ENCODE measurements at places on chromosomes 13 and 19.
A peak's percentile ranks its signal among the peaks of the same experiment; 100 is the strongest.

DNA sequence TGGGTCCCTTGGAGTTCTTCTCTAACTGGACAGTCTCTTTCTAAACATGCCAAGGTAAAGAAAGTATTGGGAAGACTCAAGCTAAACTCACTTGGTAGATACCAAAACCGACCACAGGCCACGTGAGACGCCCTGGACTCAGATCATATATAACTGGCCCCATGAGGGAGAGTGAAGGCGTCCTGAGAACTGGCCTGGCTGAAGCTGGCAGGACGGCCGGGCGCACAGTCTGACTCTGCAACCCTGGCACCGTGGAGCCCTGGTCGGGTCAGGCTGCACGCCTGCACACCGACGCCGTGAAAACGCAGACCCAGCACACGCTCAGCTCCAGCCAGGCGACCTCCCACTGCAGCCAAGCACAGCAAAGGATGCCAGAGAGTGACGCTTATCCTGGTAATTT is 122.5 kb upstream of the SPACA7 start:
- DNase-seq: no peak

- no peak for DNase-seq
Observed at GRCh38 chr13:26590951-26591350, 33.5 kb downstream of the WASF3 start.

DNA sequence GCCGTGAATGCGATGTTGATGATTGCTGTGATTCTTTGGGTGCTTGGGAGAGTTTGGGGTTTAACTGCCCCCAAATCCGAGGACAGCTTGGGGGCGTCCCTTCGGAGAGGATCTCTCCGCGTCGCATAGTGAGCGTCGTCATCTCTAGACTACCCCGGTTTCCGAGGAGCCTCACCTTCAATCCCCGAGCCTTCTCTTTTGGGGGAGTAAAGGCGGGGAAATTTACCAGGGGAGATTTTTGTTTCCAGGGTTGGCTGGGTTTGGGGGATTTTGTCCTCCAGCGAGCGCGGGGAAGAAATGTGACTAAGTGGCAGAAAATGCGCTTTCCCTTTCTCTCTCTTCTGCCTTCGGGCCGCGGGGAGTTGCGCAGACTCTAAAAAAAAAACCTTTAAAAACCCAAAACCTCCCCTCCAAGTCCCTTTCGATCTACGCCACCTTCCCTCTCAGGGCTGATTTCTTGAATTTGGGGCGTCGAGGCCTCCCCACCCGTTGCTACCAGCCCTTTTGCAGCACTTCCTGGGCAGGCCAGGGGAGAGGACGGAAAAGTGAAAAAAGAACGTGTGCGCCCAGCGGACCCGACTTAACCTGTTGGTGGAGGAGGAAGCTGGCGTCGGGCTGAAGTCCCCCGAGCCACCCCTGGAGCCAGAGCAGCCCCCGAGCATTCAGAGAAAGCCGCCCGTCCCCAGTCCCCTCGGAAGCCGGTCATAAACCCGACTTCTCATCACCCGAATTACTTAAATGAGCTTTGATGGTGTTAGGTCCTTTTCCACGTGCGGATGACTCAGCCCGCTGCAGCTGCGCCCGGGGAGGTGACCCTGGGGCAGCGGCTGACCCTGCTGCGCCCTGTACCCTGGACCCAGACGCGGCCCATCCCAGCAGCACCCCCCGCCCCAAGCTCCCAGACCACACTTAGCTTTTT is 17.7 kb downstream of the NFIX start:
- DNase-seq: peak; percentile 30

- no peak for DNase-seq
Observed at GRCh38 chr13:75263741-75264407, 218.1 kb downstream of the TBC1D4 start.

DNA sequence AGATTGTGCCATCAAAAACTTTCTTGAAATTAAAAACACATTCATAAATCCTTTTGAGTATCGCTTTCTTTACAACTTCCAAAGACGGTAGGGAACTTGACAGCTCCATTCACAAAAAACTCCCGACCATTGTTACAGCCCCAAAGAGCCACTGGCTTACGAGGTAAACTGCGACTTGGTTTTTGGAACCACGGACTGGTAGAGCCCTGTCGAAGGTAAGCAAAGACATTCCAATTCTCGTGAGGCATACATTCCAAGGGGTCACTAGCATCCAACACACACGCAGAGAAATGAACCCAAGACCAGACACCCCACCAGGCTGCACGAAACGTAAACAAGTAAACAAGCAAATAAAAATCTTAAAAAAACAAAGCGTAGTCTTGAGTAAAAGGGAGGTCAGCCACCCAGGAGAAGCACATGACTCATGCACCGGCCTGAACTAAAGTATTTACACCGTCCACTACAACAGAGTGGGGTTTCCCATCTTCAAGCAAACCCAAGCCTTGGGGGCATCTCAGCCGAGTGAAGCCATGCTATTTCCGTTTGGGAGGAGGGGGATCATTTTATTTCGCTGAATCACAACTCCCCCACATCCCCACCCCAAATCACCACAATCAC is 1.4 kb downstream of the BRD4 start:
- DNase-seq: no peak

DNA sequence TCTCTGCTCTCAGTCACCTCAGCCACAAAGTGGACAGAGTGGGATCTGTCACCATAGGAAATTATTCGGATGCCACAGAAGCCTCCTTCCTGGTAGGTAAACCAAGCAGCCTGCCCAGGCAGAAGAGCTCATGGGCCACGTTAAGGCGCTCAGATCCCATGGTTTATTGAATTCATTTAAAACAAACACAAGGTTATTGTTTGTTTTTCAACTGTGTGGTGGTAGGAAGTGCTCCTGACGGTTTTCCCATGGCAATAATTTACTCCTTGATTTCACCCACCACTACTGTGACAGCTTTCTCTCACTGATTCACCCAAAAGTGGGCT is 14.4 kb downstream of the BCAM start:
- no peak for DNase-seq

DNA sequence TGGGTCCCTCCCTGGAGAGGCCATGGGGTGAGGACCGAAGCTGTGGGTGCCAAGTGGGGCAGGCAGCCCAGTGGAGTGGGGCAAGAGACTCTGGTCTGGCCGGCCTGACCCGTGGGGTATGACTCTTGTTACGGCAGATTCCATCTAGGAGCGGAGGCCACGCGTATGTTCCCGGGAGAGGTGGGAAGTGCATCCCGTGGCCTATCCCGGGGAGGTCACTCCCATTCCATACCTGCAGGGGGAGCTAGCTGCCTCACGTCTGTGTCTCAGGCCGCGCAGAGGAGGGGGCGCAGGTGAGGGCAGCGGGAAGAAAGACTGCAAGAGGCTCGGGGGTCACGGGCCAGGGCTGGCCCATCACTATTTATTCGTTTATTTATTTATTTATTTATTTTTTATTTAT is 4.9 kb downstream of the CSNK1G2 start:
- peak; percentile 30 for DNase-seq

DNA sequence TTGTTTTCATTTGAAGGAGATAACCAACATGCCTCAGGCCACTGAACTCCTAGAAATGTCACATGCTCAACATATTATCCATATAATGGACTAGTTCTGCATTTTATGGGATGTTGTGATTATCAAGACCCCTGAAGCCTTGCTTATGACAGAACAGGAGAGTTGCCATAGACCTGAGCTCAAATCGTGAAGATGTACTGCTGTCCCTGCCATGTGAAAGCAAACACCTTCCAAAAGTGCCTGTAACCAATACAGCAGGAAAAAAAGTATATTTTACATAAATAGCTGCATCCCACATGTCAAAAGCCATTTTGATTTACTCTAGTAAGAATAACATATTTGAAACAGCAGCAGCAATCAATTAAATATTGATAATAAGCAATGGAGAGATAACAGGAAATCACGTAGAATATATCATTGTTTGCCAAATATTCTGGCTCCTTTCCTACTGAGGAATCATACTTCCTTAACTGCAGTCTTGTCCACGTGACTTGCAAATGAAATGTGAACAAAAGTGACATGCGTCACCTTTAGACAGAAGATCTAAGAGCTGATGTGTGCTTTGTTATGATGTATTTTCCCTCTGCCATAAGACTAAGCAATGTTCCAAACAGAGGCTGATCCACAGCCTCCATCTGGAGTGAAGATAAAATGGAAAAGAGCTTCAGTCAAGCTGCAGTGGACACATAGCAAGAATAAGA is 33.5 kb downstream of the SLC25A30 start:
- no peak for DNase-seq

DNA sequence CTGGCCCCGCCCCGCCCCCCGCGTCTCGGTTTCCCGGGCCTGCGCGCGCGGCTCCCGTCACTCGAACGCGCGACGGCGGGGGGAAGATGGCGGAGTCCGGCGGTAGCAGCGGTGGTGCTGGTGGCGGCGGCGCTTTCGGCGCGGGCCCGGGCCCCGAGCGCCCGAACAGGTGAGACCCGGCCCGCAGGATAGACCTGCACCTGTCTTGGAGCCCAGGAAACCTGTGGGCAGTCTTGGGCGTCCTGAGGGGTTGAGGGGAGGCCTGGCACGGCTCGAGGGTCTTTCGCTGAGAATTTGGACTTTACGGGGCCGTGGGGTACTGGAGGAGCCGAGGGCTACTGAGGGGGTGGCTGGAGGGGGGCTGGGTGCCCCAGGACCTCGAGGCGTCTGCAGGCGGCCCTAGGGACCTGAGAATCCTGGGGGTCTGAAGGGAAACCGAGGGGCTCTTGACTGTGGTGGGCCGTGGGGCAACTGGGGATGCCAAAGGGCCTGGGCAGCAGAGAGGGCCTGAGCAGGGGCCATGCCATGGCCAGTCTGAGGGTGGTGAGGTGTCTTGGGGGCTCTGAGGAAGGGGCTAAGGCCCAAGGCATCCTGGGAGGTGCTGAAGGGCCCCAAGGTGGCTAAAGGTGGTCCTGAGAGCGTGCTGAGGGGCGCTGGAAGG is at the start of gene KLHL26:
KLHL26 (plus strand) TSS at position 60 of the 661 bp plus-strand sequence; CDS start at position 87, 27 bp downstream.
- DNase-seq: no peak

- DNase-seq: no peak
Observed at GRCh38 chr19:3187662-3188511, 2.2 kb downstream of the NCLN start.

DNA sequence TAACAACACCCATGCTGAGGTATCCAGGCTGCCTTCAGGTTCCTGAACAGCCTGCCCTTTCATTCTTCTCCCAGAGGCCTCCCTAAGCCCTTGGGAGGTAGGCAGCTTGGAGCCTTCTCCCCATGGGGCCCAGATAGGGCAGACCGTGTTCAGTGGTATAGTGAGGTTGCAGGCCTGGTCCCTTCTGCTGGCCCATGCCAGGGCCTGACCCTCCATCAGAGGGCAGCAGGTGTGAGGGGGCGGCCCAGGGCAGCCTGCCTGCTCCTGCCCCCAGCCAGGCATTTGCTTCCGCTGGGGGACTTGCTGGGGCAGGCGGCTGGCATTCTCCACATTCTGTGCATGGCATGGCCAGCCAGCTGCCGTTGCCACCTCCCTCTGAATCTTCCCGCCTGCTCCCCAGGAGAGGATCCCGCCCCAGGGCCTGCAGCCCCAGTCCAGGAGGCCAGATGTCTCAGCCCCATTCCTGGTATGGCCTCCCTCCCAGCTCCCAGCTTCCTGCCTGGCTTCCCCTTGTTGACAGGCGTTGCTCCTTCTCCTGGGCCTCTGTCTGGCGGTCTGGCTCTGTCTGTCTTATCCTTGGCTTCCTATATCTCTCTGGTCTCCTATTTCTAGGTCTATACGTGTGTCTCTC is 8.9 kb downstream of the CIC start:
- no peak for DNase-seq

- DNase-seq: no peak
Observed at GRCh38 chr19:13476071-13476470, 30.2 kb downstream of the CACNA1A start.

DNA sequence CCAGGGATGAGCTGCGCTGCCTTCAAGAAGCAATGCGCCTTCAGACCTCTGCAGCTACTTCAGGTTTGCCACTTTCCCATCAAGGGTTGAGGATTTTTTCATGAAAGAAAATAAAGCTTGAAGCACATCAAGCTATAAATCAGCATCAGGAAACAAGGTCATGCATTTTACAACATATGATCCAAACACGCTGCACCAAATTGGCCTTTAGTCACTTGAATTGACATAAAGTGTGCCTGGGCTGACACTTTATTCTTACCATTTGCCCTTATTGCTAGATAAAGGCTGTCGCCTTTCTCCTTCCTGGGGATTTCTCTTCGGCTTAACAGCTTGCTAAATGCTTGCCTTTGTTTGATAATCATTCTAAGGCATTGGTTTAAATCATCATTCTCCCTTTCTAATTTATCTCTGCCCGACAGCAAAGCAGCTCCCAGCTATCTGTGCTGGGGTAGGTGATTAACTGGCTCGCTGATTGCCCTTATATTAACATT is 87.7 kb downstream of the LHFPL6 start:
- no peak for DNase-seq

GRCh38 chr13:68081061-68081460 is 850.9 kb upstream of the PCDH9 start:
- DNase-seq: no peak

DNA sequence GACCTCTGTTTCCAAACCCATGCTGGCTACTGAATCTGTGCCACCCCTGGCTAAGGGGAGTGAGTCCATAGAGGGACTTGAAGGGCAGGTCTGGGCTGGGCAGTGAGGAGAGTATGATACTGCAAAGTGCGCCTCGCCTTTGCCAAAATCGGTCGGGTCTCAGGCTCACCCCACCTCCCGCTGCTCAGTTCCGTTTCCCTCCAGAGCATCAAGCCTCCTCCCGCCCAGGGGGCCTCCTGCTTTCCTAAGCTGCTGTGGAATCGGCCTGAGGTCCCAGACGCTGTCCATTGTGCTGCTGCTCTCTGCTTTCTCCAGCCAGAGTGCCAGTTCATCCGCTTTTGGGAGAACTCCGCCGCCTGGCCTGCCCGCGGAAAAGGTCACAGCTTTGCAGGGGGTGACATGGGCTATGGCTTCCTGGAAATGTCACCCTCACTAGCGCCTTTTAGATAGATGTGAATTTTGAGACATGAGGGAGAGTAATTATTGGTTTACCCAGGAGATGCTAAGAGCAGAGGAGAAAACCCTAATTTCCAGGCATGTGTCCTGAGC is 1418.4 kb downstream of the UQCRFS1 start:
- DNase-seq: no peak

- peak; percentile 51 for DNase-seq
Observed at GRCh38 chr19:4064496-4065260, 2.0 kb downstream of the ZBTB7A start.

- no peak for DNase-seq
Observed at GRCh38 chr13:44306371-44307192, 67.0 kb upstream of the SERP2 start.

DNA sequence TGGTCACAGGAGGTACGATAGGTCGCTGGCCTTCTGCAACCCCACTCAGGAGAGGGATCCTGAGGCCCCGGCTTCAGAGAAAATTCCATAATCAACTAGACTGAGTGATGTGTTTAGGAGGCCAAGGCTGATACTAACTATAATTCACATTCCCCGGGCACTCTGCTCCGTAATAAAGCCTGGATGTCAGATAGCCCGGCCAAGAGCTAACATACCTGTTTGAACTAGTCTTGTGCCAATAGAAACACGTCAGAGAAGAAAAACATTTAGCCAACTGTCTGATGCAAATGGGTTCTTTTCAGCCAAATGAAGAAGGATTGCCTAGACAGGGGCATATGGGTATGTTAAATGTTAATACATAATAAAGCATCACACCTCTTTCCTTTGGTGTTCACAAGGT is 204.2 kb downstream of the TSHZ3 start:
- no peak for DNase-seq

- no peak for DNase-seq
Observed at GRCh38 chr19:33392341-33393285, 19.1 kb downstream of the CEBPG start.

Measured in activated naive CD4-positive, alpha-beta T cell treated with Interleukin-2 at 50 U/mL for 16 hours (primary cell).